ENCODE measurements at places on chromosomes 12 and 14.

DNA sequence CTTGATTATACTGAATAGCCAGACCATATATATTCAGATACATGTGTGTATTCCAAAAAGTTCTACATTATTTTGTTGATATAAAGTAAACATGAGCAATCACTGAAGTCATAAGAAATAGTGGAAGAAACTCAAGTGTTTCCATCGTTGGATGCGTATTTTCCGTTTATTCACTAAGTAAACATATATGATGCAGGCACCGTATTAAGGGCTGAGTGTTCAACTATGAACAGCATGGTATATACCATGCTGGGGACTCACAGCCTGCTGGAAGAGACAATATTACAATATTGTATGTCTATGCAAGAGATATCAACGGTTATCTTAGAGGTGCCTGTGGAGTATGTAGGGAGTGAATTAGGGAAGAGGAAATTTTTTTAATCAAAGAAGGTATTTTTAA, 1.2 kb downstream of the PYROXD1 start:
- no peak for DNase-seq

- no peak for DNase-seq
Observed at GRCh38 chr14:30339311-30339901, 219.6 kb upstream of the G2E3 start.

GRCh38 chr12:115249671-115250278, 565.8 kb upstream of the TBX3 start:
- no peak for DNase-seq

DNA sequence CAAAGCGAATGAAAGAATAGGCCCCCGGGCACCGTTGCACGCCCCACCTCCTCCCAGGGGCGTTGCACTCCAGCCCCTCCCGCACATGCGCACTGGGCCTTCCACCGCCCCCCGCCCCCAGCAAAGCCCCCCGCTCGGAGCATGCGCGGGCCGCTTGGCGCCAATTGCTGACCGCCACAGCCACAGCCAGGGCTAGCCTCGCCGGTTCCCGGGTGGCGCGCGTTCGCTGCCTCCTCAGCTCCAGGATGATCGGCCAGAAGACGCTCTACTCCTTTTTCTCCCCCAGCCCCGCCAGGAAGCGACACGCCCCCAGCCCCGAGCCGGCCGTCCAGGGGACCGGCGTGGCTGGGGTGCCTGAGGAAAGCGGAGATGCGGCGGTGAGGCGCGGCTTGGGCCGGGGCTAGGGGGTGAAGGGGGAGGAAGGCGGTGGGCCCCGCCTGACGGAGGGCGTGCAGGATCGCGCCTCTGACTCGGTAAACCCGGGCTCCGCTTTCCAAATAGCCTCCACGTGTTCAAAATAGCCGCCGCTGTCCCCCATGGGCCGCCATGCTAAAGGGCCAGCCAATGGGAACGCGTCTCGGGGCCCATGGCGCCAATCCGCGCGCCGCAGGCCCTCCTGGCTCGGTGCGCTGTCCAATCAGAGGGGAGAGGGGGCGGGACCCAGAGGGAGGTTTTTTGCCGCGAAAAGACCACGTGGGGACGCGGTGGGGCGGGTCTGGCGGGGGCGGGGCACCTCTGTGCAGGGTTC, at the start of gene UNG:
UNG (plus strand) TSS at position 163 of the 748 bp plus-strand sequence; CDS start at position 246, 83 bp downstream.
- peak; percentile 98 for DNase-seq

- no peak for DNase-seq
Observed at GRCh38 chr14:33642691-33643244, 308.1 kb downstream of the EGLN3 start.

- DNase-seq = peak; percentile 62
Observed at GRCh38 chr12:26651566-26652188, 181.3 kb downstream of the ITPR2 start.

- DNase-seq = no peak
Observed at GRCh38 chr14:103537175-103537990, 8.4 kb downstream of the TRMT61A start.

GRCh38 chr14:34012978-34013720, 62.3 kb upstream of the EGLN3 start:
- no peak for DNase-seq

DNA sequence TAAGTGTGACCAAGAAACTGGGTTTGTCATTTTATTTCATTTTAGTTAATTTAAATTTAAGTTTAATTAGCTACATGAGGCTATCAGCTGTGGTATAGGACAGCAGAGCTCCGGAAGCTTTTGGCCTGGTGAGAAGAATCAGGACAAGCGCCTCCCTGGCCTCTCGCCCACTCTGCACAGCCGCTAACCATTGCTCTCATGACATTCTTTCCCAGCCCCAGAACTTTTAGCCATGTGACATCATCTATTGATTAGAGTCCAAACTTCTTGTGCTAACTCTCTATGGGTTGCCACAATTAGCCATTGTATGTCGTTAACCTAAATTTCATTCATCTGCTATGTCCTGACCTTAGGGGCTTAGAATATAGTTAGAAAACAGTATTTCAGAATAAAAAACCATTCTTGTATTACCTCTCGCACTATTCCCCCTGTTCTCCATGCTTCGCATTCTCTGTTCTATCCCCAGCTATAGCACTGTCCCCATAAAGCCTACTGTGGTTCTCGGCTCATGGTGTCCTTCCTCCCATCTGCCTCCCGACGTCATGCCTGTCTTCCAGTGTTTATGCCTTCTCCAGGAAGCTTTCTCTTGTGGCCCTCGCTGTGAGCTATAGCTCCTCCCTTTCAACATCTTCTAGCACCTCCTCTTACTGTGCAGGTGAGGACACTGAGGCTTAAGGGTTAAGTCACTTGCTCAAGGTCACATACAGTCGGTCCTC, 23.5 kb downstream of the SSH1 start:
- DNase-seq = no peak

DNA sequence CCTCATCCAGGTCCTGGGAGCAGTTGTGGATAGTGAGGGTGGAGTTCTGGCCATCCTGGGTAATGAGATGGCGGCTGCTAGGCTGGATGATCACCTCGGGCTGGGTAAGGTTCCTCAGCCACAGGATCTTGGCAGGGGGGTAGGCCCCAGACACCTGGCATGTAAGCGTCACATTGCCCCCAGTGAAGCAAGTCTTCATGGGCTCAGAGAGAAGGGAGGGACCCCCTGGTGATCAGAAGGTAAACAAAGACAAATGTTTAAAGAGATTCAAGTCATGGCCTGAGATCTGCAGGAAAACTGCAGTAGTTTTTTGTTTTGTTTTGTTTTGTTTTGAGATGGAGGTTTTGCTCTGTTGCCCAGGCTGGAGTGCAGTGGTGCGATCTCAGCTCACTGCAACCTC, 12.8 kb upstream of the WSB2 start:
- DNase-seq = no peak

GRCh38 chr14:91070572-91070971, 10.1 kb upstream of the RPS6KA5 start:
- no peak for DNase-seq

All from nephron progenitor cell (in vitro differentiated cells).